Ovary (tissue), 10 donors: ENCODE measurements at places on chromosomes 4 and X.
A peak's percentile ranks its signal among the peaks of the same experiment; 100 is the strongest.

GRCh38 chrX:53287493-53288138 is 6.2 kb upstream of the IQSEC2 start:
- DNase-seq, result peak; percentile 54

GRCh38 chr4:184355857-184356256 is 118.5 kb downstream of the IRF2 start:
- DNase-seq, result no peak

DNA sequence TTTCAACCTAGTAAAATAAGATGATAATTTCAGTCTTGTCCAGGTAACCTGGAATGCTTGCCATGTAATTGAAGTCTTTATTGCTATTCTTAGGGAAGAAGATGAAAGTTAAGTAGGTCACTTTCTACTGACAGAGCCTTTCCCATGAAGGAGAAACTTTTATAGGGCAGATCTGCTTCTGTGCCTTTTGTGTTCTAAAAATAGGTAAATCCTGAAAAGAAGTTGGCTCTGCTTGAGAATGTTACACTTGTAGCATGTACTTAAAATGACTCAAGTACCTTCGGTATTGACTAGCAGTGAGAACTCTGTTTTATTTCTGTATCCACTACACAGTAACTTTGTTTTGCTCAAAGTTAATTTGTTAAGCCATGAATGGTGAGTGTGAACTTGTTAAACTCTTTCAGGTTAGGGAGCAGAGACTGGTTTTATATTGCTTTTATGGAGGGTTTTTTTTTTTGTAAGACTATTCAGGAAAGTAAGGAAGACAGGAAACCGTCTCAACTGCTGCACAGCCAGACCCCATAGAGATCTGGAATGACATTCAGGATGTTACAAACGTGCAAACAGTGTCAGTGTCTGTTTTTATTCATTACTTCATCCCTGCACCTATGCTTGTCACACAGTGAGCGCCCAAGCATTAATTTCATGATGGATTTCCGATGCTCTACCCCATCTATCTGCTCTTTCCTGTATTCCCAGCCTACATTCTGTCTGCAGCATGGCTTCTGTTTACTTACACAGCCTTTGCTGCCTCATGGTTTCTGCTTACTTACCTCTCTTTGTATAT is 53.0 kb downstream of the SEPTIN11 start:
- DNase-seq, result no peak

DNA sequence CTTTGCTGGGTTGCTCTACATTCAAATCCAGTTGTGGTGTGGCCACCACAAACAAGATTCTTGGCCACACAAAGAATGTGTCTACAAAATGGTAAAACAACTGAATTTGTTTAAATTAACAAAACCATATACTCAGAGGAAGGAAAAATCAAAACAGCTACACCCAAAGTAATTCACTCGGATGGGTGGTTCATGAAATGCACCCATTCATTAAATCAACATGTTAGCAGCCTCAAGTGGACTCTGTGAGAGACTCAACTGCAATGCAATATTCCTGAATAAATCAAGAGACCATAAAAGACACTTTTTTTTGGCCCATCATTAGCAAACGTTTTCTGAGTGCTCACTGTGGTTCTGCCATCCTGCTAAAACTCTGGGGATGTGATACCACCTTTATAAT is 11.2 kb upstream of the AMELX start:
- no peak for DNase-seq

DNA sequence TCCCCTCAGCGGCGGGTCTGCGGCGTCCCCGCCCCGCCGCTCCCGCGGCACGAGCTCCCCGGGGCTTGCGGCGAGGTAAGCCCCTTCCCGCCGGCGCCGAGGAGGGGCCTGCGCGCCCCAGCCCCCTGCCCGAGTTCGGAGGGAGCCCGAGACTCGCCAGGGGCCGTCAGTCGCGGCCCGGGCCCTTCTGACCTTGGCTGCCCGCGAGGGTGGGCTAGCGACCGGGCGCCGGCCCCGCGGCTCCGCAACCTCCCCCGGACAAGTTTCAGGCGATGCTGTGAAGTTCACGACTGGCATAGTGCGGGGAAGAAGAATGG is 554 bp downstream of the CDKL5 start:
- DNase-seq, result no peak

GRCh38 chrX:20988118-20988517 is 386.1 kb upstream of the CNKSR2 start:
- no peak for DNase-seq

DNA sequence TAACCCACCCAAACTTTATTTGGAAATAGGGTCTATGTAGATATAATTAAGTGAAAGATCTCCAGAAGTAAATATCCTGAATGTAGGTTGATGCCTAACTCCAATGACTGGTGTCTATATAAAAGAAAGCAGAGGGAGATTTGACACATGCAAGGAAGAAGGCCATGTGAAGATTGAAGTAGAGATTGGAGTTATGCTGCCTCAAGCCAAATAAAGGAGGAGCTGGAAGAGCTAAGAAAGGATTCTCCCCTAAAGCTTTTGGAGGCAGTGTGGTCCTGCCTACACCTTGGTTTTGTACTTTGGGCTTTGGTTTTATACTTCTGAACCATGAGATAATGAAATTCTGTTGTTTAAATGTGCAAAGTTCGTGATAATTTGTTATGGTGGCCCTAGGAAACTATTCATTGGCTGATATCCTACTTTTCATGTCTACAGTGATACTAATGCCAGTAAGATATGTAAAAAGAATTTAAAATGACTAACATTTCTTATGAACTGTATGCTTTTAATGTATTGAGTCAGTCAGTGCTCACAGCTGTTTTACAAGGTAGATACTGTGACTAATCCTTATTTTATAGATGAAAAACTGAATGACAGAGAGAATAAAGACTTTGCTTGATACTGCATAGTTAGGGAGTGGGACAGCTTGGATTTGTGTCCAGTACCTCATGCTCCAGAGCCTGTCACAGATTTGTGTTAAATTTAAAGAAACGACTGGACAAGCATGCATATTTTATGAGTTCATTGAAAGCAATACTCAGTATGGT is 5.9 kb upstream of the RAB40AL start:
- DNase-seq, result no peak

DNA sequence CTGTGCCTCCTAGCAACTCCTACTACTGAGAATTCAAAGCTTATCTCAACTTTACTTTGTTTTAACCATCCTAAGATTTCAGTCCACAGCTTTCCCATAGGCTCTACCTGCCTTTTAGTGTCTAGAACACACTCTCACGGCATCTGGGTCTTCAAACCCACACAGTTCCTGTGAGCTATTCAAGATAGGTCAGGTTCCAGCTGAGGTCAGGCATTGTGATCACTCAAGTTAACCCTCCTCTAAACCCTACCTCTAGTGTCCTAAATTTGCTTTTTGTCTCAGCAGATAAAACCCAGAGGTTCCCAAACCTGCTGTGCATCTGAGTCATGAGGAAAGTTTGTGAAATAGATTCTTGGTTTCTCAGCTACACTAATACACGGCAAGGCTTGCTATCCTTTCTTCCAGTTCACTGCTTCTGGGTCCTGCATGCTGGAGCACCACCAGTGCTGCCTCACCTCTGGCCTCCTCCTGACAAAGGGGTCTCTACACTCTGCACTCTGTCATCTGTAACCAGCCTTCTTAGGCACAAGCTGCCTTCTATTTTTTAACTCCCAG is 324.6 kb upstream of the MAGEB2 start:
- DNase-seq, result no peak

DNA sequence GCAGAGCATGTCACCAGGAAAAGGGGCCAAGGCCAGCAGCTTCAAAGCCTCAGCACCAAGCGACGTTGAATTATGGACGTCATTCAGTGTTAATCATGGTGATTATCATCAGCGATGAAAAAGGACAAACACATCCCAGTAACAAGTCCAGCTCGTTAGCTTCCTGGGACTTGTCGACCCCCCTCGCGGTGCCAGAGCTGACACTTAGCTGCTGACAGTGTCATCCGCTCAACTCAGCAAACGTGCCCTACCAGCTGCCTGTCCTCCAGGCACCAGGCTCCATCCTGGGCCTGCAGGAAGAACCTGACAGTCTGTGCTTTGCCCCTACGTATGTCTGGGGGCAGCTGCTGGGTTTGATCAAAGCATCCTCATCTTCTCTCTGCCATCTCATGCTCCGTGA is 137.0 kb upstream of the PSAPL1 start:
- DNase-seq, result no peak

DNA sequence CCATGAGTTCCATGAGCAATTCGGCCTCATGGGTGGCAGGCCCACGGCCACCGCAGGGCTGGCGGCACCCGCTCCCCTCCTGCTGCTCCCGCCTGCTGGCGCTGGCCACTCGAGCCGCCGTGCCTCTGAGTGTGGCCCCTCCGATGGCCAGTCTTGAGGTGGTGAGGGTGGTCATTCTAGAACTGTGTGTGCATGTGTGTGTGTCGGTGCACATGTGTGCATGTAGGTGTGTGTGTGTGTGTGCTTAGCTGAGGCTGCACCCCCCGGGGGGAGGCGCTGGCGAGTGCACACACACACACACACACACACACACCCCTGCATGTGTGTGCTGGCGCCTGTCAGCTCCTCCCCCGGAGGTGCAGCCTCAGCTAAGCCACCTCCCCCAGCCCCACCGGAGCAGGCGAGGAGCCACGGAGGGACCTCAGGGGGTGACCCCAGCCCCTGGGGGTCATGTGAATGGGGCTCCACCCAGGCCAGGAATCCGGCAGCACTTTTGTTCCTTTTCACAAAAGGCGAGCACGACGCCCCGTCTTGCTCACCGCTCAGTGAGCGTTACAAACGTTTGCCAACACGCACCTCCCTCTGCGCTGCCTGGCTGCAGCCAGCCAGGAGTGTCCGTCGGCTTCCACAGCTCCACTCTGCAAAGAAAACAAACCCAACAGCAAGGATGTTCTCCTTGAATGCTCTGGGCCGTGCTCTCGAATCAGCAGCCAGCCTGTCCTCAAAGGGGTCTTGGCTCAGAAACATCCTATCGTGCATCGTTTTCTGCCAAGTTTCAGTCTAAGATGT is 29.9 kb downstream of the FGFRL1 start:
- no peak for DNase-seq

DNA sequence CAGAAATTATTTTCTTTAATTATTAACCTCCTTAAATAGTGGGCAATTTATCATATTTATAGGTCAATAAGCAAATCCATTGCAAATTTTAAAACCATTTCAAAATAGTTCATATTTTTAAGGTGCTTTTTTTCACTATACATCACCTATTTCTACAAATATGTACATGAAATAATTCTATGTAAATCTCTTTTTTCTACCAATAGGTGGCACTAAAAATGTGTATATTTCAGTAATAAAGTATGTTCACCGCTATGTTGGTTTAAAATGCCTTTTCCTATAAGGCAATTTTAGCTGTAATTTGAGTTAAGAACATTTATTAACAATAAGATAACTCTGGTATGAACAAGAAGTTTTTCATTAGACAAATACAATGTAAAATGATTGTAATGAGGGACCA is 672.2 kb downstream of the KCTD8 start:
- no peak for DNase-seq

DNA sequence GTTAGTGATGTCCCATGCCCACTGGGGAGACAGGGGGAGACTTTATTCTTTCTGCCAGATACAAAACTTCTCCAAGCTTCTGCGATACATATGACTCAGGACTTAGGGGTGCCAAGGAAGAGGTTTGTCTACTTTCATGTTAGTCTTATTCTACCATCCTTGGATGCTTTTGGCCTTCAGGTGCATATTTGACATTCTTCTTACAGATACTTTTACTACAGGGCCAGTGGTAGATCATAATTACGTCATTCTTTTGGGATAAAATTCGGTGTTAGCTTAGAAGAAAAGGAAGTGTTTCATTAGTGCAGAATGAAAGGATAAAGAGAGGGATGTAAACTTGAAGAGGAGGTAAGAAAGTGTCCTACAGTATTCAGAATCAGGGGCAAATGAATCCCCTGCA is 245.2 kb downstream of the THOC2 start:
- no peak for DNase-seq

- DNase-seq, result no peak
Measured at GRCh38 chr4:168695288-168695687, 198.4 kb downstream of the PALLD start.

GRCh38 chr4:101086801-101087586 is 260.3 kb downstream of the PPP3CA start:
- no peak for DNase-seq

DNA sequence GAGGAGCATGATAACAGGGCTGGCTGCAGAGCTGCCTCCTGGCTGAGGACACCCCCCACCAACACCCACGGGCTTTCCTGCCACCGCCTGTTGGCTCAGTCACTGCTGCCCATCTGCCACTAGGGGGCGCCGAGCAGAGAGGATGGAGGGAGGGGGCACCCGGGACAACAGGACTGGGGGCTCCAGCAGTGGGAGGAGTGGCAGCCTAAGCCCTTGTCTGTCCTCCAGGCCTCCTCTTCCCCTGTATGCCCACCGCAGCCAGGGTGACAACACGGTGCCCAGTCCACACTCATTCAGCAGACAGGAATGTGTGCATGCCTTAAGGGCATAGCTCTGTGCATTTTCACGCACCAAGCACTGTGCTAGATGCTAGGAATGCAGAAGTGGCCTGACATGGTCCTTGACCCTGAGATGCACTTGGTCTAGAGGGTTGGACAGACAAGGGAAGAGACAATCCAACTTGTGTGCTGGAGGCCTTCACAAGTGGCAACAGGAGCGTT is 149.9 kb downstream of the AMMECR1 start:
- DNase-seq, result no peak

- DNase-seq, result no peak
Measured at GRCh38 chr4:144667500-144667899, 21.5 kb downstream of the HHIP start.

DNA sequence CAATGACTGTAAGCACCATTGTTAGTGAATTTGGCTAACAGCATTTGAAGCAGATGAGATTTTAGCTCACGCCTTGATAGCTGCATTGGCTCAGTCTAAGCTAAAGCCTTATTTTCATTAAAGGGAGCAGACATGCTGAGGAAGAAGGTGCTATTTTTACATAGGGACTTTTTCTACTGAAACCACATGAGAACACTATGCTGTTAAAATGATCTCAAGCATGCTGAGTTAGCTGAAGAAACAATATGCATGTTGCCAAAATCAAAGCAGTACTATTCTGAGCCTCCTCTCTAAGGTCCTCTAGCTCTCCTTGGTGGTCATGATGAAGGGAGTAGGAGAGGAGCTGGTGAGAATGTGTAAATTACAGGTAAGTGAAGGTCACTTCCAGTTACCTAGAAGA is 134.4 kb upstream of the JADE1 start:
- DNase-seq, result no peak

DNA sequence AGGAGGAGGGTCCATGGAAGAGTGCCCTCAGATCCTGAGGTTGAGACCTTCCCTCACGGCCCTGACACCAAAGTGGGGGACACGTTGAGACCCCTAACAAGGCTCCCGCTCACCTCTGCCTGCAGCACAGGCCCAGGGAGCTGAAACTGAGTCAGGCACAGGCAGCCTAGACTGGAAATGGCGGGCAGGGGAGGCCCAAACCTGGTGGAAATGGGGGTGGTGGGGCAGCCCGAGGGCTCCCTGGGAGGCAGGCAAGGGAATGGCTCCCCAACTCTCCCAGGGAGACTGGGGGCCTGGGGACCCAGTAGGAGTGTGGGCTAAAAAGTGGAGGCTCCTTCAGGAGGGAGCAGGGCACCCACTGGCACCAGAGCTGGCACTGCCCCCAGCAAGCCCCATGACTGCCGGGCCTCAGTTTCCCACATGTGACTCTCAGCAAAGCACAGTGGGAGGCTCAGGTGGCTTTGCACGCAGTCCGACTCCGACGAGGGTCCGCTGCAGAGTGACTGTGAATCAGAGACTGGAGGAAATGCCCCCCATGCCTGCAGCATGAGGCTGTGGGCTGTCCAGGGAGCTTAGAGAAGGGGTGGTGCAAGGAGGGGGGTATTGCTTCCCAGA is 5.9 kb downstream of the NKX1-1 start:
- DNase-seq, result peak; percentile 5
